ENCODE measurements at places on chromosomes 11 and 22.
A peak's percentile ranks its signal among the peaks of the same experiment; 100 is the strongest.

GRCh38 chr11:65489706-65490320 lies 9.0 kb upstream of the MALAT1 start:
- no peak for DNase-seq

- no peak for DNase-seq
Measured at GRCh38 chr22:29581799-29582198, 886 bp upstream of the NIPSNAP1 start.

- DNase-seq = no peak
Measured at GRCh38 chr22:31276426-31277167, 15.7 kb downstream of the PIK3IP1 start.

DNA sequence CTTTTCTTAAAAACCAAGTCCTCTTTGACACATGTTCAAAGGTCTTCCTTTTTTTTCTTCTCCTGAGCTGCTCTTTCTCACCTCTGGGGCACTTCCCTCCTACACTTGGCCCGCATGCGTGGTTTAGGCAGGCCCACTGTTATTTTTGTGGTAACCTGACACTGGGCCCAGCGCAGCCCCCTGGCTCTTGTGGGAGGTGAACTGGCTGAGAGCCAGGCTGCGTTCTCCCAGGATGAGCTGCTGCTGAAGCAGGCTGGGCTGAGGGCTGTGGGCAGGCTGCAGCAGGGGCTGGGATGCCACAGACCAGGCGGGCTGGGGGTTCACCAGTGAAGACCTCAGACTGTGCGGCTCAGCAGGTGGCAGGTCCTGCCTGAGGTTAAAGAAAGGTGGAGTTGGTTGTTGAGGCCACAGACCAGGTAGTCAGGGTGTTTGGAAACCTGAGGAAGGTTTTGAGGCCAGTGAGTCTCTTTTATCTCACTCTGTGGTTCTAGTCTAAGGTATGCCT lies 72.4 kb downstream of the TEAD1 start:
- DNase-seq = no peak

GRCh38 chr11:96318850-96319249 lies 24.1 kb downstream of the MAML2 start:
- no peak for DNase-seq

DNA sequence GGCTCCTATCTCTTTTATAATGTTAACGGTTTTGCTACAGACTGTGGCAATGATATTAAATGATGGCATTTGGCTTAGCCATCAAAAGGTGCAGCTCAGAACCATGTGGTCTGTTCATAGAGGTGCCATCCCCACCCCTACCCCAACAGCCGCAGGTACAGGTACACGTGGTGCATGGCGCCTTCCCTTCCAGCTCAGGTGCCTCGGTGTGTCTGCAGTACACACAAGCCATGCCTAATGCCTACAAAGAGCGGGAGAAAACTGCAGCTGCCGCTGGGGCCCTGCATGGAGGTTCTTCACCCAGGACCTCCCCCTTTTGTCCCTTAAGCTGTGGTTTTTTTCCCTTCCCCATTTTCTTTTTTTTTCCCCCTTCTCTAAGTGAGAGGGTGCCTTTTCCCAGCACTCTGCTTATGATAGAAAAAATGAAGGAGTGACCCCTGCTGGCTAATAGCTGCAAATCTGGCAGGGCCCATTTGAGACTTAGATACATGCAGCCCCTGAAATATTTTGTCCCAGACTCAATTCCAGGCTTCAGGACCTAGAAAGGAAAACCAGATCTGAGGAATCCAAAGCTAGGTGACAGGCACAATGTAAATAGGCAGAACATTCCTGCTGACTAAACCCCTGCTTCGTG lies 6.5 kb downstream of the OR52M1 start:
- no peak for DNase-seq

DNA sequence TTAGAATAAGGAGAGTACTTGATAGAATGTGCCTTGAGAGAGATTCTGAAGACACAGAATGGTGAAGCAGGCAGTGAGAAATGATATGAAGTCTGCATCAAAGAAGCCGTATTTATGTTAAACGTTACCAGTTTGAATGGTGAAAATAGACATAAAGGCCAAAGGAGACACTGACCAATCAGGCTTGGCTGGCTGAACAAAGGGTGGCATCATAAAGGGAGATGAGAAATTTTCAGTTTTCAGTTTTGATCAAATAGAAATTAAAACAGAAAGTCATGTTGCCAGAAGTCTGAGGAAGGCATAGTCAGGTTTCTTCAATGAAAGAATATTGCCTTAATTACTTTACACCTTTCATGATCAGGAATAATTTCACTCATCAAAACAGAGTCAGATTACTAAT lies 6.6 kb downstream of the OR51F1 start:
- DNase-seq = no peak

DNA sequence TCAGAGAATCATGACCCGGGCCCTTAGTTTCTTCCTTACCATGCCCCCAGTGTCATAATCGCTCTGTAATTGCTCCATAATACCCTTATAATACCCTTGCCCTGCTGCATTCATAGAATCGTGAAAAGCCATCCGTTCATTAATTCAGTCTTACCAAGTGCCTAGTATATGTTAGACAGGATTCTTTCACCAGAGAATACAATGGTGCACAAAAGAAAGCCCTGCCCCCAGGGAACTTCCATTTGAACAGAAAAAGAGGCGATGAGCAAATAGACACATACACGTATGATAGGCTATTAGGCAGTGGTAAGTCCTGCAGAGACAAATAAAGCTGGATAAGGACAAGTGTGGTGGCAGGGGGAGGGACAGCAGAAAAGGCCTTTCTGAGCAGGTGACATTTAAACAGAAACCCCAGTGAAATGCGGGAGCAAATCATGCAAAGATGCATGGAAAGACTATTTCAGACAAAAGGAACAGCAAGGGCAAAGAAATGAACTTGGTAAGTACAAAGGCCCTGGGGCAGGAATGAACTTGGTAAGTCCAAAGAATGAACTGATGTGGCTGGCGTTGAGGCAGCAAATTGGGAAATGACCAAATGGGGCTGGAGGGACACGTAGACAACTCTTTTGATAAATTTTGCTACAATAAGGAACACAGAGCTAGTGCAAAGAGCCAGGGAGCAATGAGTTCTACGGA lies 74.6 kb upstream of the CREB3L1 start:
- DNase-seq = no peak

GRCh38 chr11:91795139-91795887 lies 429.3 kb upstream of the FAT3 start:
- DNase-seq = no peak

DNA sequence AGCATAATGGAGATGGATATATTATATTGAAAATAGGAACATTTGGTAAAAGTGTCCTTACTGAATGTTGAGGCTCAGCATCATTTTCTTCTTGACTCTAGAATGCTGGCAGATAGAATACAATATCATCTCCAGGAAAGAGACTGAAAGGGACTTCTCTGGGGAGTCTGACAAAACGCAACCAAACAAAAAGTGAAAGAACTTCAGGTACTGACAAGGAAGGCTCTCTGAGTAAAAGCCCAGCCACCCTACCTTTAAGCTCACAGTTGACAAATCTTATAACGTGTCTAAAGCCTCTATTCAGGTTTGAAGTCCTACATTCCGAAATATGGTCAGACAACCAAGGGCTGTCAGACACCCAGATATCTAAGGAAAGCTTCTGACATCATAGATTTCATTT lies 590.8 kb downstream of the SOX6 start:
- no peak for DNase-seq

GRCh38 chr22:29604076-29604360 lies 585 bp downstream of the NF2 start:
- no peak for DNase-seq

DNA sequence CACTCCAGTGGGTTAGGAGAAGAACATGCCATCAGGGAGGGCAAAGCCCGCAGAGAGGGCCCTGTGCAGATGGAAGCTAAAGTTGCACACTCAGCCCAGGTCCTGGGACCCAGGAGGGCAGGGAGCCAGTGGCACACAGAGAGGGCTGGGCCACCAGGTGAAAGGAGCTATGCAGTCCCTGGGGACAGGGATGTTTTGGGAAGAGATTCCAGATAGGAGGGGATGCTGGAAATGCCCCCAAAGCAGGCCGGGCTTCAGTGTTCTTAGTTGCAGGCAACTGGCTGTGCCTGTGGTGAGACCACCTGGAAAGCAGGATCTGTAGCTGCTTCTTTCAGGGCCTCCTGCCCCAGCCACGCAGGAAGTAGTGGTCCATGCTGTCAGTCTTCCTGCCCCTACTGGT lies 19.6 kb downstream of the ANKK1 start:
- no peak for DNase-seq

DNA sequence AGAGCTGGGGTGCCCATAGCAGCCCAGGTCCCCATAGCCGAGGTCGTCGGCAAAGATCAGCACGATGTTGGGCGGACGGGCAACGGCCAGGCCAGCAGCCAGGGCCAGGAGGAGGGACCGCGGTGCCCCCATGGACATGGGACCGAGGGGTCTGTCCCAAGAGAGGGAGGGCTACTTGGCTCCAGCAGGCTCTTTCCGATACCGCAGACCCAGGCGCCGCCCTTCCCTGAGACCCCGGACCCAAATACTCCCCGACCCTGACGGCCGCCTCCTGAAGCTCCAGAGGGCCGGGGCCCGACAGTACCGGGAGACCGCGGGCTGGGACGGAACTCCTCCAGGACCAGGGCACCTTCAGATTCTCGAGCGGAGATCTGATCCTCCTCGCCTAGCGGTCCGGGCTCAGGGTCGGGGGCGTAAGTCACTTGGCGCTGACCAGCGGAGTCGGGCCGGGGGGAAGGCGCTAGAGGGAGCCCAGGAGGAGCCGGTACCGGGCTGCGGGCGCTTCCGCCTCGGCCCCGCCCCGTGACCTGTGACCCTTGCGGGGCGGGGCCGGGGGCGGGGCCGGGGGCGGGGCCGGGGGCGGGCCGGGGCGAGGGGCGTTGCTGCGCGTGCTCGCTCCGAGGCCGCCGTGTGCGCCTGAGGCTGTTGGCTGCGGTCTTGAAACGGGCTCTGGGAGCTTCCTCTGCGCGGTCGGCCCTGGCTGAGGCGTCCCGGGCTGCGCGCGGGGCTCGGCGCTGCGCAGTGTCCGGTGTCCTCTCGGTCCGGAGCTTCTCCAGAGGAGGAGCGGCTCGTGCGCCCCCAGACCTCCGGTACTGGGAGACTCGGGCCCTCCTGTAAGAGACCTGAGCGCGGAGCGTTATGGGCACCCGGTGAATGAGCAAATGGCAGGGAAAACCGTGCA lies at the start of gene ARSA:
Gene ARSA (minus strand): TSS at position 511 of the 901 bp plus-strand sequence. CDS start 373 bp downstream, at position 138.
- DNase-seq = peak; percentile 52

- no peak for DNase-seq
Measured at GRCh38 chr11:106585061-106585460, 433.2 kb downstream of the GUCY1A2 start.

GRCh38 chr11:109308551-109308950 lies 113.4 kb upstream of the C11orf87 start:
- DNase-seq = no peak

GRCh38 chr11:72594493-72595291 lies 79.5 kb downstream of the PDE2A start:
- DNase-seq = no peak

GRCh38 chr11:1639666-1640065 lies 10.1 kb downstream of the KRTAP5-5 start:
- DNase-seq = no peak

DNA sequence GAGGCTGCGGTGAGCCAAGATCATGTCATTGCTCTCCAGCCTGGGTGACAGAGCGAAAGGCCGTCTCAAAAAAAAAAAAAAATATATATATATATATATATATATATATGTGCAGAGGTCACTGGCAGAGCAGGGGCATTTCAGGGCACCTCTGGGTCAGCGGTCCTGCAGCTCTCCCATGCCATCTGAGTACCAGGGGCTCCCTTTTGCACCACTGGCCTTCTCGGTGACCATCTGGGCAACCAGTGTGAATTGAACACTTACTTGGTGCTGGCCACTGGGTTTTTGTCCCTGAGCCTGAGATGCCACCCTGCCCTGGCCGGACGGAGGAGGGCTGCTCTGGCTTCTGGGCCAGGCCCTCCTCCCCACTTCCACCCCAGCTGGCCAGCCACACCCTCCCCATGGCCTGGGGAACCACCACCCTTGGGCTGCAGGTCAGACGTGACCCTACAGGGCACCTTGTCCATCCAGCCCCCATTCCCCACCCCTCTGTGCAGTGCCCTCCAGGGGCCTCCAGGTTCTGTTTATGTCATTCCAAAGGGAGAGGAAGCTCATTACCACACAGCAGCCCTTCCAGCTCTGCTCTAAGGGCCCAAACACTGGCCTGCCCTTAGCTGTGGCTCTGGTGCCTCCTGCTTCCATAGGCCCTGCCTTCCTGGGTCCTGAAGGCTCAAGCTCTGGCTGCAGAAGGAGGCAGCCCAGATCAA lies 10.3 kb downstream of the MAPK8IP1 start:
- no peak for DNase-seq

GRCh38 chr11:15176646-15177163 lies 62.0 kb downstream of the INSC start:
- no peak for DNase-seq

DNA sequence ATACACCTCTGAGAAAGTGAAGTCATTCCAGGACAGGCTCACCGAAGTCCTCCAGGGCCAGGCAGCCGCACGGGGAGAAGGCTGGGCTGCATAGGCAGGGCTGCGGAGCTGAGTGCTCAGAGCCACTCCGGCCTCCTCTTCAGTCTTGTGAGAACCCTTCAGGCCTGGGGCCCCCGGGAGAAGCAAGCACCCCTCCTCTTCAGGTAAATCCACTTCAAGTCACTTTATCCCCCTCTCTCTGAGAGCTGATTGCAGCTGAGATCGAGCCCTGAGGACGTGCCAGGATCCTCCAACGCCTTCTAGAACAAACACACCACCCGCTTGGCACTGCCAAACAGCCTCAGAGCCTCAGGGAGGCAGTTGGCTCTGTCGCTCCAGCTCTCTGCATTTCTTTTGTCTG lies 1526.3 kb downstream of the BRD1 start:
- DNase-seq = no peak

GRCh38 chr22:35411102-35411501 lies 11.2 kb downstream of the MCM5 start:
- no peak for DNase-seq

DNA sequence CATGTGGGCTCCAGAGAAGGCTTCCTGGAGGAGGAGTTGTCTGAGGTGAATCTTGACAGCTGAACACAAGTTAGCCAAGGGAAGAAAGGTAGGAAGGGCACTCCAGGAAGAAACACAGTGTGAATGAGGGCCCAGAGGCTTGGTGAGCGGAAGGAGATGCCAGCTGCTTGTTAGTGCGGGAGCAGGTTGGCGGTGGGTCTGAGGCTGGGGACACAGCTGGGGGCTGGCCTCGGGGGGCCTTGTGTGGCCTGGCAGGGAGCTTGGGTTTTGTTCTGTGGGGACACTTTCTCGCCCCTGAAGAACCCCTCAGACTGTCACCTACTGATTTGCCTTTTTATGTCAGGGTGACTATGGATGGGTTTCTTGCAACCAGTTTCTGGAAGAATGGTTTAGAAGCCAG lies 160.0 kb downstream of the ST3GAL4 start:
- no peak for DNase-seq

DNA sequence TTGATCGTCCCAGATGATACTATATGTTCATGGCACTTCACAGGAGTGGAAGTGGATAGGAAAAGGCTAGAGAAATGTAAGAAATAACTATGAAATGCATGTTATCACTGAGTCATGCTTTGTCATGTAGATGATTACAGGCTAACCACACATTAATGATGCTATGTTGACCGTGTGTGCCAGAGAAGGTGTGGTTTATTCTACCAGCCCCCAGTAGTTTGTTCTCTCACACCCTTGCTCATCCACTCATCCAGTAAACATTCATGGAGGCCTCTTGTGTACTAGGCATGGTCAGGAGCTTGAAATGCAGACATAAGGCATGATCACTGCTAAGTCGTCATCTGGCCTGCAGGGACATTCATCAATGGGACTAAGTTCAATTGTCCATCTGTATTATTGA lies 153.0 kb upstream of the PITPNB start:
- DNase-seq = no peak

GRCh38 chr11:109697140-109697843 lies 275.3 kb downstream of the C11orf87 start:
- no peak for DNase-seq

Data from activated CD4-positive, alpha-beta T cell treated with anti-CD3 and anti-CD28 coated beads, Interleukin-2, amount 50 U/mL, for 24 hours (primary cell).